ENCODE measurements at places on chromosomes 13 and 19.

DNA sequence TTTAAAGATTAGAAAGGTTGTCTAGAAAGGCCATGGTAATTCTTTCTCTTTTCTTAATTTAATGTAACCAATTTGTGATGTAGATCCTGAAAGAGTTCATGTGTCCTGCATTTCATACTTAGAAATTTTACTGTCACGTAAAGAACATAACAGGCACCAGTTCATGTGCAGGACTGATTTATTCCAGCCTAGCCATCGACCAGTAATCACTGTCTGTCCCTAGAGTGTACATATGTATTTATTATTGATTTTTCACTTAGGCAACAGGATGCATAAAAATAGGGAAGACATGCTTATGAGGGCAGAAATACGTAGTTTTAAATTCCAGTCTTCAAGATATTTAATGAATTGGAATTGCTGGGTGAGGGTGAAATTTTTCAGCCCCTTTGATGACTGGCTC, 37.6 kb downstream of the TDRD12 start:
- DNase-seq: no peak
- H3K27me3 ChIP-seq: no peaks in the 10 kb centered on the region
- H3K27ac ChIP-seq: no peak overlapping the region
- no peak overlapping the region for H3K4me3 ChIP-seq
- no peaks in the 10 kb centered on the region for H3K36me3 ChIP-seq
- H3K4me1 ChIP-seq: no peaks in the 10 kb centered on the region

DNA sequence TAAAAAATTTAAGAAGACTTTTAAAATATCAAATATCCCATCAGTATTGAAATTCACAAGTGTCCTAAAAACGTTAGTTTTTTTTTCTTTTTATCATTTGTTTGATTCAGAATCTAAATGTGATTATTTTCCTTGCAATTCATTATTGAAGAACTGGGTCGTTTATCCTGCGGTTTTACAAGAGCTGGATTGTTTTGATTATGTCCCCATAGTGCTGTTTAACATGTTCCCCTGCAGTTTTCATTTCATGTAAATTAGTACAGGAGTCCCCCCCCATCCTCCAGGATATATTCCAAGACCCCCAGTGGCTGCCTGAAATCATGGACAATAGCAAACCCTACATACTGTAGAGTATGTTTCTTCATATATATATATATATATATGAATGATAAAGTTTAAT, 105.7 kb downstream of the KCTD15 start:
- H3K36me3 ChIP-seq: no peaks in the 10 kb centered on the region
- peaks cover 18% of the 10 kb centered on the region for H3K27me3 ChIP-seq
- no peak for DNase-seq
- no peak overlapping the region for H3K4me3 ChIP-seq
- no peaks in the 10 kb centered on the region for H3K4me1 ChIP-seq
- no peak overlapping the region for H3K27ac ChIP-seq

GRCh38 chr19:28987177-28987576, 225.8 kb downstream of the UQCRFS1 start:
- no peak for DNase-seq
- H3K4me1 ChIP-seq: no peaks in the 10 kb centered on the region
- no peaks in the 10 kb centered on the region for H3K36me3 ChIP-seq
- H3K27me3 ChIP-seq: no peaks in the 10 kb centered on the region

GRCh38 chr19:44607917-44608316, 5.4 kb upstream of the IGSF23 start:
- H3K27me3 ChIP-seq: no peaks in the 10 kb centered on the region
- no peaks in the 10 kb centered on the region for H3K4me1 ChIP-seq
- H3K36me3 ChIP-seq: no peaks in the 10 kb centered on the region

- no peaks in the 10 kb centered on the region for H3K27me3 ChIP-seq
- no peak overlapping the region for H3K27ac ChIP-seq
- H3K36me3 ChIP-seq: no peaks in the 10 kb centered on the region
- H3K4me3 ChIP-seq: no peak overlapping the region
Measured at GRCh38 chr13:98541701-98542203, 35.2 kb downstream of the STK24 start.

- H3K4me3 ChIP-seq: no peak overlapping the region
- no peaks in the 10 kb centered on the region for H3K27me3 ChIP-seq
- H3K27ac ChIP-seq: no peak overlapping the region
- H3K4me1 ChIP-seq: no peaks in the 10 kb centered on the region
Measured at GRCh38 chr13:38399535-38399934, 49.9 kb downstream of the UFM1 start.

GRCh38 chr19:40580619-40581018, 3.9 kb downstream of the SHKBP1 start:
- H3K4me3 ChIP-seq: no peak overlapping the region
- no peaks in the 10 kb centered on the region for H3K27me3 ChIP-seq
- H3K4me1 ChIP-seq: peaks cover 4% of the 10 kb centered on the region
- DNase-seq: no peak
- H3K27ac ChIP-seq: no peak overlapping the region

DNA sequence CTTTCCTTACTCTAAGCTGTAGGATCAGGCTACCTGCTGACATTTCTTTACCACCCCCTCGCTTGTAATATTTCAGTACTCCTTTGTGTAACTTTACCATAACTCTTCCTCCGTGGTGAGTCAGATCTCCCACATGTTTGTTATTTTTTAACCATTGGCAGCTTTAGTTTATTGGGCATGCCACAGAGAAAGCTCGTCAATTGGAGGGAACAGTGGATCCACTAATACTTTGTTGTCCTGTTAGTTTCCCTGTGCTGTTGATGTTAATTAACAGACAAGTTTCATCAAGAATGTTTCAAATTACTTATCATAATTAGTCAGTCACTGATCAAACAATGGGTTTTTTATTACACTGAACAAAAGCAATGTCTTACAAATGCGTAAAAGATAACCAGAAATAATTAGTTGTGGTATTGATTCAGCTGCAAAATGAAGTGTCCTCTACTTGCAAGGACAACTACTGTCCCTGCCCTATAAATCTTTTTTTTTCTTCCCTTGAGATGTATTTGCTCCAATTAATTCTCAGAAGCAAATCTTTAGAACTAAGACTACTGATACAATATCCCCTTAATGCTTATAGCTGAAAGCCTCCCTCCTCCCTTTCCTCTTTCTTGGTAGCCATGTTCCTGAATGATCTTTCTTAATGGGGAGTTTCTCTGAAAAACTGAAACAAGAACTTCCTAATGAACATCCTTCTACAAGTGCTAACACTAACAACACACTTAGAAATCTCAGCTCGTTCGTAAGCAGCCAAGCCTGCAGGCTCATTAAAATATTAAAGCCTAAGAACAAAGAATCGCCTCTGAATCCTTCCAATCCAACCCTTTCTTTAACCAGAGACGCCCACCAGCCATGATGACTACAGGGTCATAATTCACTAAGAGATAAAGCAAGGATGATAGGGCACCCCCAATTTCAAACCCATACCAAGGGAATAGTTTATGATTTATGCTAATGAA, 22.2 kb downstream of the EFNB2 start:
- no peak overlapping the region for H3K4me3 ChIP-seq
- no peaks in the 10 kb centered on the region for H3K4me1 ChIP-seq
- no peak for DNase-seq
- H3K27ac ChIP-seq: no peak overlapping the region
- H3K36me3 ChIP-seq: no peaks in the 10 kb centered on the region
- no peaks in the 10 kb centered on the region for H3K27me3 ChIP-seq

GRCh38 chr19:16520986-16521624, 21.1 kb downstream of the CHERP start:
- H3K4me1 ChIP-seq: no peaks in the 10 kb centered on the region
- no peak for DNase-seq

DNA sequence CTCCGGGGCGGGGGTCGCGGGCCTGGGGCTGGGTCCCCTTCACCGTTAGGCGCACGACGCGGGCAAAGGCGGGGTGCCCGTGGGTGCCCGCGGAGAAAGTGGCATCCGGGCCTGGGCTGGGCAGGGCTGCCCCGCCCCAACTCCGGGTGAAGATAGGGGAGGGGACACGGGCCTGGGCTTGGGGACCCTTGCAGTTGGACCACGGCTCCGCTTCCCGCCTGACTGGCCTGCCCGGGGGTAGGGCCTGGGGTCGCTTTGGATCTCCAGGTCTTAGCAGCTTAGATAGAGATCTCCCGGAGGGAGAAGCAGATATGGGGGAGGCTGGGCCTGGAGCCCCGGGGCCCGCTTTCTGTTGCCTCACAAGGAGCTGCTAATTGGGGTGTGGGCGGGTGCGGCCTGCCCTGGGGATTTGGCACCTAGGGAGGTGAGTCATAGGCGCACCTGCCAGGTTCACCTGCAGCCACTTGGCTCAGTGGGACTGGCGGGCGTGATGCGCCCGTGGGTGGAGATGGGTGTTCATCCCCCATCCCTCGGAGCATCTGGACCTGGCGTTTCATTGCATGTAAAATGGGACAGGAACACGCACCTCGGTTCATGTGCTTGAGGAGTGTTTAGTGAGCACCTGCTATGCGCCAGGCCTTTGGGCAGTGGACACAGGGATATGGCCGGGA, 585 bp downstream of the MAP1S start:
- DNase-seq: no peak
- H3K36me3 ChIP-seq: peaks cover 19% of the 10 kb centered on the region
- H3K27ac ChIP-seq: no peak overlapping the region

GRCh38 chr19:54179921-54180461, 7.0 kb upstream of the TMC4 start:
- no peak for DNase-seq
- H3K36me3 ChIP-seq: peaks cover 46% of the 10 kb centered on the region
- no peak overlapping the region for H3K4me3 ChIP-seq
- no peak overlapping the region for H3K27ac ChIP-seq
- H3K27me3 ChIP-seq: no peaks in the 10 kb centered on the region
- H3K4me1 ChIP-seq: no peaks in the 10 kb centered on the region

GRCh38 chr19:48473161-48473966, 4.2 kb downstream of the CYTH2 start:
- H3K36me3 ChIP-seq: peaks cover 79% of the 10 kb centered on the region
- H3K27me3 ChIP-seq: no peaks in the 10 kb centered on the region
- DNase-seq: no peak
- no peak overlapping the region for H3K27ac ChIP-seq
- no peak overlapping the region for H3K4me3 ChIP-seq

DNA sequence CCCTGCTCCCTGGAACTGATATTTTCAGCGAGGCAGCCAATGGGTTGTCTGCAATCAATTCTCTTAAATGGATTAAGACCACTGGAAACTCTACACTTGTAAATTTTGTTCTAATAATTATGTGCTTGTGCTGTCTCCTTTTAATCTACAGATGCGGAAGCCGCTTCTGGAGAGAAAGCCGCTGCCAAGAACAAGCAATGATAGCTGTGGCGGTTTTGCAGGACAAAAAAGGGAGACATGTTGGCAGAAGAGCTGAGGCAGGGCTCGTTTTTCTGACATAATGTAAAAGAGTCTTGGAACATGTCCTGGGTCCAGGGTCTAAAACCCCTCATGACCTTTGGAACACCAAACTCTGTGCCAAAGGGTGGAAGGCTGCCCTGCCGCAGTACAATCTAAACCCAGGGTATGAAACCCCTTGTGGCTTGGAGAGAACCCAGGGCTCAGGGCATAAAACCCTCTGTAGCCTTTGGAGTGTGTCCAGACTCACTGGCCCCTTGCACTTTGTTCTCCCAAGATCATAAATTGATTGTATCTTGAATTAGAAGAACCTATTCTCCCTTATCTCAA, 12.7 kb downstream of the ZNF417 start:
- no peak overlapping the region for H3K4me3 ChIP-seq
- no peaks in the 10 kb centered on the region for H3K27me3 ChIP-seq
- DNase-seq: no peak
- no peaks in the 10 kb centered on the region for H3K4me1 ChIP-seq
- no peak overlapping the region for H3K27ac ChIP-seq

- no peaks in the 10 kb centered on the region for H3K36me3 ChIP-seq
- H3K27ac ChIP-seq: peak overlapping the region; percentile 42
- H3K4me1 ChIP-seq: peaks cover 50% of the 10 kb centered on the region
- no peak for DNase-seq
- H3K4me3 ChIP-seq: no peak overlapping the region
Measured at GRCh38 chr19:46409191-46409590, 4.2 kb downstream of the CCDC8 start.

GRCh38 chr19:48624791-48625723, 5.8 kb downstream of the SPHK2 start:
- H3K4me3 ChIP-seq: peak overlapping the region; percentile 65
- no peaks in the 10 kb centered on the region for H3K27me3 ChIP-seq
- H3K27ac ChIP-seq: no peak overlapping the region
- H3K36me3 ChIP-seq: no peaks in the 10 kb centered on the region
- H3K4me1 ChIP-seq: peaks cover 31% of the 10 kb centered on the region

GRCh38 chr19:49831592-49831991, 13.5 kb downstream of the MED25 start:
- H3K4me1 ChIP-seq: peaks cover 4% of the 10 kb centered on the region
- H3K27me3 ChIP-seq: no peaks in the 10 kb centered on the region
- H3K27ac ChIP-seq: no peak overlapping the region
- DNase-seq: no peak
- peaks cover 85% of the 10 kb centered on the region for H3K36me3 ChIP-seq
- no peak overlapping the region for H3K4me3 ChIP-seq

- no peak overlapping the region for H3K4me3 ChIP-seq
- peaks cover 6% of the 10 kb centered on the region for H3K4me1 ChIP-seq
- DNase-seq: no peak
- no peaks in the 10 kb centered on the region for H3K36me3 ChIP-seq
Measured at GRCh38 chr19:10460714-10461046, 40.3 kb downstream of the PDE4A start.

DNA sequence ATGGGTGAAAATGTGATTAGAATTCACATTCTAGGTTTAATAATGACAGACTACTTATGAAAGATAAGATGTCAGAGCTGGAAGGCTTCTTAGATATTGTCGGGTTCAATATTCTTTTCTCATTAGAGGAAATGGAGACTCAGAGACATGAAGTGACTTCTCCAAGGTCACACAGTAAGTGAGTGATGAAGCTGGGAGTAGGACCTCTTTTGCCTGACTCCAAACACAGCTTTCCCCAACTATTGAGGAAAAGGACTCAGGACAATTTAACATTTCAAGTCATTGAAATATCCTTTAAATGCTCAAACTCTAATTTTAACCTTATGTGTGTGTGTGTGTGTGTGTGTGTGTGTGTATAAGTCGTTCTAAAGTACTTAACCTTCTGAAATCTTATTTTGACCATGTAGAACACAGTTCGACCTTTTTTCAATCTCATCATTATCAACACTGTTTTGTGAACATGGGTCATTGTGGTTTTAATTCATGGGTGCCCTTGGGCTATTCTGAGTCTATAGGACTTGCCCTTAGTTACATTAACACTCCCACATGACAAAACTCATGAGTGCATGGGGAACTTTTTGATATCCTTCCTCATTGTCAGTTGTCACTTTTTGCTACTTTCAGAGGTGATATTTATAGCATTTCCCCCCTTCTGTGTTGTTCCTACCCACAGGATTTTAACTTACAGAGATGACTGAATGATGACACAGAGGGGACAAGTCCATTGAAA, 53.0 kb downstream of the LRCH1 start:
- H3K27ac ChIP-seq: no peak overlapping the region
- H3K4me3 ChIP-seq: no peak overlapping the region
- H3K4me1 ChIP-seq: peaks cover 4% of the 10 kb centered on the region
- H3K27me3 ChIP-seq: no peaks in the 10 kb centered on the region
- no peaks in the 10 kb centered on the region for H3K36me3 ChIP-seq

DNA sequence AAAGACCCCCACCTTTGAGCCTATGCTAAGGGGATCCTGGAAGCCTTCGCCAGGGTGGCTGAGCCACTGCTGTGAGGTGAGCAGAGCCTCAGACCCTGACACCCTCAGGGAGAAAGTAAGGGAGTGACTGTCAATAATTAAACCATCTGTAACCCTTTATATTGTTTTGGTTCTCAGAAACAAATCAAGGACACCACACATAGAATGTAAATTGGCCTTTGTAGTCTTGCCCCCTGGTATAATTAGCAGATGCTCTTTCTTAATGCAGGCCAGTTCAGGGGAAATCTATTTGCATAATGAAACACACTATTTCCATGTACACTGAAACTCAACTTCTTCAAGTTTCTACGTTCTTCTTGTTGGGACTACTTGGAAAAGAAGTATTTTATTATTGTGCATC, 127.7 kb upstream of the EDNRB start:
- no peaks in the 10 kb centered on the region for H3K4me1 ChIP-seq
- H3K4me3 ChIP-seq: no peak overlapping the region
- no peak for DNase-seq
- no peak overlapping the region for H3K27ac ChIP-seq

All from adrenal gland (tissue), 19 donors.